Neuronal stem cell (in vitro differentiated cells): ENCODE measurements at places on chromosomes 16 and 17.
A peak's percentile ranks its signal among the peaks of the same experiment; 100 is the strongest.

GRCh38 chr16:53041320-53042051 lies 11.2 kb downstream of the CHD9NB start:
- no peak for DNase-seq

- DNase-seq: no peak
These were observed 2.6 kb downstream of the COG4 start for GRCh38 chr16:70520612-70521297.

- no peak for DNase-seq
These were observed 91.3 kb downstream of the TBC1D16 start for GRCh38 chr17:79944251-79944812.

DNA sequence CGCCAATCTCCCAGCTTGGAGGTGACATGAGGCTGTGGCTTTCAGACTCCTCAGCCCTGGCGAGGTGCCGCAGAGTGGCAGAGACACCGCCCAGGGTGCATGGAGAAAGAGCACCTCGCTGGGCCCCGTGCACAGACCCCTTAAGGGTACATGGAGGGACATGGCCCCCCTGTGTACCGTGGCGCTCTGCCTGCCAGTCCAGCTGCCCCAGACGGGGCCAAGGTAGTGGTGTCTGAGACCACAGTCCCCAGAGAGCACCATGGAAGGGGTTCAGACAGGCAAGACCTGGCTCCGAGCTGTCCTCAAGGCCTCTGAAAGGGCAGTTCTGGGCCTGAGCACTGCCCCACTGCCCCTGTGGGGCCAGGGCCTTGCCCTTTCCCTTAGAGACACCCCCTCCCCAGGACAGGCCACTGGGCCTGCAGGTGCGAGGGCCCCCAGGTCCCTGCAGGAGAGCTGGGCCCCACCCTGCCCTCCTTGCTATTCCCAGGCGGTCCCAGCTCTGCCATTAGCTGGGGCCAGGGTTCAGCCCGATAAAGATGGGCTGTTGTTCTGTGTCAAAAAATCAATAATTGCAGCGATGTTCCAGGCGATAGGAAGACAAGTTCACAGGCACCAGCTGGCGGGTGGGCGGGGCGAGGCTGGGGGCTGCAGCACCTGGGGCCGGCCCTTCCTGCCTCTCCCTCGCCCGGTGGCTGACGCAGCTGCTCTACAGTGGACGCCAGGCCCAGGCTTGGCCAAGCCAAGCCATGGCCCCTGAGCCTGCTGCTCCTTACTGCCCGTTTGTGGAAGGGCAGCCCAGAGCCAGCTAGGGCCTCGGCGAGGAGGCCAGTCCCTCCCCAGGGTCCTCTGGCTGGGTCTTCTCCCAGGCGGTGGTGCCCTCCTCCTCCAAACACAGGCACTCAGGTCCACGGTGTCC lies 51.7 kb downstream of the ZFPM1 start:
- no peak for DNase-seq

DNA sequence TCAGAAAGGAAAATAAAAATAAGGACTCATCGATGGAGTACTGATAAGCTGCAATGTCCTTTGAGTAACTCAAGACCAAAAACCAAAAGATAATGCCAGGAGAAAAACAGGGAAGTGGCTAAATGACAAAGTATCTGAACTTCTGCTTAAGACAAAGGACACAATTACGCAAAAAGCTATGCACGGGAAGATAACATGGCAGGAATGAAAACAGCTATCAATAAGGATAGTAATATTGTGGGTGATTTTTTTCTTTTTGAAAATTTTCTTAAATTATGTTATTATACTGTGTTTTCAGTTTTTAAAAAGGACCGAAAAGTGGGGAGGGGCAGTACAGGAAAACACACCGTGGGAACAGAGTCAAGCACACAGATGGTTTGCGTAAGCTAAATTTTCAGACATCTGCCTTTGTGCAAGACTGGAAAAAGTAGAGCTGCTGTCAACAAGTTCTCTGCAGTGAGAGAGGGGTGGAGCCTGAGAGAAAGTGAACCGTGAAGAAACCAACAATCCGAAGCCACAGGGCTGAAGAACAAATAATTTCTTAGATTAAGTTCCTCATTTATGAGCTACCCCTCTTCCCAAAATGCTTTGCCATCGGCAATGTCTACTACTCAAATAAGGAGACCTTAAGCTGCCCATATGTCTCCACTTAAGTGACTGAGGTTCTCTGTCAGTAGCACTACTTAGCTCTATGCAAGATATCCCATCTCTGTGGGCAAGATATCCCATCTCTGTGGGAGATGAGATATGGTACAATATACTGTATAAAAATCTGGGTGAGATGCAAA lies 99.9 kb upstream of the CORO6 start:
- no peak for DNase-seq

- DNase-seq: no peak
These were observed at the start of gene XAF1 for GRCh38 chr17:6755731-6756184. XAF1 (plus strand) TSS chr17:6756046; CDS start chr17:6756079, 33 bp downstream.

- no peak for DNase-seq
These were observed 5.0 kb upstream of the PRSS54 start for GRCh38 chr16:58299757-58300349.

GRCh38 chr17:55242476-55242875 lies 22.3 kb upstream of the HLF start:
- no peak for DNase-seq

DNA sequence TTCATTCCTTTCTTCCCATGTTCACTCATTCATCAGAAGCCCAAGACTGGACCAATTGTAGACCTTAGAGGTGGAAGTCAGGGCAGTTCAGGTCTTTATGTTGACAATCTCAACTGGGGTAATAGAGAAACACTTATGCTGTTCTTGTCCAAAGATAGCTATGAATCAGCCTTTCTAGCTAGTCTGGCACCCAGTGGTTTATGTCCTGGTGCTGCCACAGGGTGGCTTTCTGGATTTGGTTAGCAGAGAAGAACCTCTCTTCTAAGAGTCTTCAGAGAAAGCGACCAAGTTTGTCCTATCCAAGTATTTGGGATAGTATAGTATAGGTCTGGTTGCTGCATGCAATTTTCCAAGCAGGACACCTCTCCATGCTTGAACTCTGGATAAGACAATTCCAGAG lies 83.3 kb downstream of the NOG start:
- no peak for DNase-seq

DNA sequence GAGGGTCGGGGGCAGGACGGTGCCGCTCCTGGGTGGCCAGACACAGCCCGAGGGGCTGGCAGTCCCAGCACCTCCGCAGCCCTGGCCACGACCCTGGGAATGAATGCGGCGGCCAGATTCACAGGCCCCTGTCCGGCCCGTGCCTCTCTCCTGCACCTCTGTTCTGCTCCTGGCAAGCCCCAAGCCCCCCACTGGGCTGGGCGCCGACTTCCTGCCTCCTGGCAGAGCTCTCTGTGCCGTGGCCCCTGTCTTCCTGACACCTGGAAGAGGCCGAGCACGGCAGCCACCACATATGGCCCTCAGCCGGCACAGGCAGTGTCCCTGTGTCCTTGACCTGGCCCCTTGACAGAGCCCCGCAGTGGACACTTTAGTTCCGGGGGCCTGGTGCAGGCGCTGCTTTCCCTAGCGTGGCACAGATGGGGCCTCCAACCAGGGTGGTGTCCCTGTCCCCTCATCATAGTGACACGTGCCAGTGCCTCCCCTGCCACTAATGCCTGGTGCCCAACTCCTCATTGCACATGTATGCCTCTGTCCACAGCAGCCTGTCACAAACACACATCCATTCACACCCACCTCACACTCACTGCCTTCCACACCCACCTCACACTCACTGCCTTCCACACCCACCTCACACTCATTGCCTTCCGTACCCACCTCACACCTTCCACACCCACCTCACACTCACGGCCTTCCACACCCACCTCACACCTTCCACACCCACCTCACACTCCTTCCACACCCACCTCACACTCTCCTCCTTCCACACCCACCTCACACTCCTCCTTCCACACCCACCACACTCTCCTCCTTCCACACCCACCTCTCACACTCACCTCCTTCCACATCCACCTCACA lies 110.6 kb upstream of the PLCG2 start:
- no peak for DNase-seq

GRCh38 chr17:66177048-66177447 lies 14.9 kb downstream of the CEP112 start:
- no peak for DNase-seq

DNA sequence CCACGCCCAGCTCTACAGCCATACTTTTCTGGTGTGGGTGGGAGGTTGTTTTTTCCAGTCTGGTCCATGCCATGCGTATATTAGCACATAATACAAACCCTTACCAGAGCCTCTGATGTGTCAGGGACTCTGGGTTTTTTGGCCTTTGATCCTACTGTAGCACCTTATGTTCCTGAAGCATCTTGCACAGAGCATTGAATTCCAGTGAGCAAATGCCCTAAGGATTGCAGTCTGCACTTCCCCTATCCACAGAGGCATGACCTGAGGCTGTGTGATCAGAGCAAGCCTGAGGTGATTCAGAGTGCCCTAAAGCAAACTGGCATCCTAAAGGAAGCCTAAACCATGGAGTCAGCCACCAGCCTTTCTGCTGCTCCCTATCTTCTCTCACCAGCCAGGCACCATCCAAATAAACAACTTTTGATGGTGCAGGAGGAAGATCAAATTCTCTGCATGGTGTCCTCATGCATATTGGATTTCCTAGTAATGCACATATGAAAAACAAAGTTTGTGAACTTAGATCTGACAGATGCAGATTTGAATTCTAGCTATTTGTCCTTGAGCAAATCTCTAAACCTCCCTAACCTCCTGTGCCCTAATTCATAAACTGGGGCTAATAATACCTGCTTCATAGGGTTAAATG lies 41.2 kb upstream of the HAS3 start:
- no peak for DNase-seq

DNA sequence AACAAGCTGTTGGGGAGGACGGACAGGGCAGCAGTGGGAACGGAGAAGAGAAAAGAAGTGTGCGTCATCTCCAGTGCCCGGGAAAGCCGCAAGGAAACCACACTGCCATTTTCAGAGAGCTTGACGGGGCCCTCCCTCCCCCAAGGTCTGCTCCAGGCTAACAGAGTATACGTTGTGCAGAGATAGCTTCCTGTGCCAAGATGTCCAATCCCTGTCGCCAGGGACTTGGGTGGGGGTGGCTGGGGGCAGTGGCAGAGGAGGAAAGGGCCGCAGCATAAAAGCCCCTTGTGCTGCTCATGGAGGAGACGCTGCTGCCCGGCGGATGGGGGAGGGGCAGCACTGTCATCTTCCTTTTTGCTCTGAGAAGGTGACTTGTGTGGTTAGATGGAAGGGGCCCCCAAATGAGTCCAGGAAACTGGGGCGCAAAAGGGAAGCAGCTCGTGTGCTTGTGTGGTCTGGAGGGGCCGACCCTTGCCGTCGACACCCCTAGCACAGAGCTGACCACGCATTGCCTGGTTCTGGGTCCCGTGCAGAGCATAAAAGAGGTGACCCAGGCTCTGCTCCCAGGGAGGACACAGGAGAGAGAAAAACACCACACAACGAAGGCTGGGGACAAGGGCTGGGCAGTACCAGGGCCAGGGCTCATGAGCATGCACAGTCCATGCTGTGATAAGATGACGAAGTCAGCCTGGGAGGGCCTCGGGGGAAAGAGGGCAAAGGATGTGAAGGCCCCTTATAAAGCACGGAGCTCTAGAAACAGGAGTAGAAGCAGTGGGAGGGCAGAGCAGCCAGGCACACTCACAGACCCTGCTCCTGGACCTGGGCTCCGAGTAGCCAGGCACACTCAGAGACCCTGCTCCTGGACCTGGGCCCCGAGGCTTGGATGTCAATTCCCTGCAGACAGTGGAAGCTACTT lies 372.7 kb downstream of the SLC39A11 start:
- no peak for DNase-seq

DNA sequence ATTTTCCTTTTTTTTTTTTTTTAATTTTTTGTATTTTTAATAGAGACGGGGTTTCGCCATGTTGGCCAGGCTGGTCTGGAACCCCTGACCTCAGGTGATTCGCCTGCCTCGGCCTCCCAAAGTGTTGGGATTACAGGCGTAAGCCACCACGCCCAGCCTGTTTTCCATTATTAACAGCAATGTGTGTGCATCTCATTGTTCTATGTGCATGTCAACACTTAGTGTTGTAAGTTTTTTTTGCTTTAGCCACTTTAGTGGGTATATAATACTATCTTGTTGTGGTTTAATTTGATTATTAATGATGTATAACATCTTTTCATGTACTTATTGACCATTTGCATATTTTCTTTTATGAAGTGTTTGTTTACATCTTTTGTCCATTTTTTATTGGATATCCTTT lies 32.8 kb upstream of the BHLHA9 start:
- DNase-seq: no peak

DNA sequence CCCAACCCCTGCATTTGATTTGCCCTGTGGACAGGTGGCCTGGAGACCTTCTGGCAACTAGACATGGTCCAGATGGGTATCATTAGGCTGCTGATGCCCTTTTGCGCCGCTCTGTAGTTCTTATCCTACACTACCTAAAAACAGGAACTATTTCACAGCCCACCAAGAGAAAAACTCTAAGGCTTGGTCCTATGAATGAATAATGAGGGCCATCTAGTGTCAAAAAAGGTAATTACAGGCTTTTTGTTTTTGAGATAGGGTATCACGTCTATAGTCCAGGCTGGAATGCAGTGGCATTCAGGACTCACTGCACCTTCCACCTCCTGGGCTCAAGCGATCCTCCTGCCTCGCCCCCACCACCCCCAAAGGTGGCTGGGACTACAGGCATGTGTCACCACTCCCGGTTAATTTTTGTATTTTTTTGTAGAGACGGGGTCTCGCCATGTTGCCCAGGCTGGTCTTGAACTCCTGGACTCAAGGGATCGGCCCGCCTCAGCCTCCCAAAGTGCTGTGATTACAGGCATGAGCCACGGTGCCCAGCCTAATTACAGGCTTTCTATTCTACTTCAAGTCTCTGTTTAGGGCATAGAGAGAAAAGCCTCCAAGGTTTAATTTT lies 20.9 kb downstream of the COIL start:
- peak; percentile 66 for DNase-seq

DNA sequence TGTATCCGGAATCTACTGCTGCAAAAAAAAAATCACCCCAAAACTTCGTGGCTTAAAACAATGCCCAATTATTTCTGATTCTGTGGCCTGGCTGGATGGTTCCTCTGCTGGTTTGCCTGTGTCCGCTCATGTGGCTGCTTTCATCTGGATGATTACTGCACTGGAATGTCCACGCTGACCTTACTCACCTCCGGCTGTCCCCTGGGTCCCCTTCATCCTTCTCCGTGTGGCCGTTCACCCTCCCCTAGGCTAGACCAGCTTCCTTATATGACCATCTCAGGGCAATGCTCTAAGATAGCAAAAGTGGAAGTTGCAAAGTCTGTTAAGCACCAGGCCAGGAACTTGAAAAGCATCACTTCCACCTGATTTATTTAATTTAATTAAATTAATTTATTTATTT lies 31.4 kb upstream of the SPNS2 start:
- no peak for DNase-seq
